ENCODE measurements at places on chromosomes 2 and 18. TPM values are rescaled to one million over a fixed set of nuclear protein-coding genes. Genes with fewer than 3 reads are reported as not detected.

Gene FHOD3
- total RNA-seq: 317 TPM

Gene FTCDNL1
- 3.3 TPM for total RNA-seq

Gene TMX3
- total RNA-seq: 23.0 TPM

Gene TEX44
- total RNA-seq: not detected

Gene CFAP53
- total RNA-seq: 0.11 TPM

Gene NEB
- 1.5 TPM for total RNA-seq

Gene GTF2A1L
- total RNA-seq: not detected

Gene TMEM185B
- total RNA-seq: 21.1 TPM

Gene AQP12B
- not detected for total RNA-seq

GRCh38 chr2:6780765-6781274, 84.9 kb downstream of the CMPK2 start:
- DNase-seq: peak; percentile 75

DNA sequence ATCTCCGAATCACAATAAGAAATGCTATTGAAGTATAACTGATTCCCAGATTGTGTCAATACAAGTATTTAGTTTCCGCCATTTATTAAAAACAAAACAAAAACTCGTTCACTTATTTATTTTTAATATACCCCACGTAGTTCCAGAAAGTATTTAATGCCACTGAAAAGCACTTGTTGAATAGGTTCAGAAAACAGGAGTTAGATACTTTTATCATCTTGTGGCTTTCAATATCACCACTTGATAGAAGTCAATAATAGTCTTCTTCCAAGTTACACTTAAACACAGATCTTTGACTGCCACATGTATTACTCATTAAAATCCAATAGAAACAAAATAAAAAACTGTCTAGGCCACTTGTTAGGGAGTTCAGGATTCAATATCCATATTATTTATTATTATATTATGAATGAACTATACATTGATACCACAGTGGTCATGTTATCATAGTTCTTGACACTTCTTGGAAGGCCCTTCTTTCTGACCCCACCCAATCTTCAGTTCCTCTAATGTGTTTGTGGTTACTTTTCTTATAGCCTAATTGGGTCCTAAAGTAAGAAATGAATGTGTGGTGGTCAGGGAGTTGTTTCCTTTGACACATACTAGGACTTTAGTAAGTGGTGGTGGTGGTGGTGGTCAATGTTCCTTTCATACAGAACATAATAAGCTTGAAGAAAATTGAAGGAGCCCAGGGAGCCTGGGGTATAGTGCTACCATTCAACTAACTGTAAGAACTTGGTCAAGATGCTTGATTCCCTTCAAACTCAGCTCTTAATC, 221.3 kb upstream of the ITGA4 start:
- DNase-seq: no peak

GRCh38 chr2:65932571-65932970, 500.2 kb upstream of the SPRED2 start:
- DNase-seq: no peak

- DNase-seq: no peak
Measured at GRCh38 chr2:85073033-85073432, 60.2 kb upstream of the TCF7L1 start.

- no peak for DNase-seq
Measured at GRCh38 chr18:46705521-46705920, 48.5 kb upstream of the LOXHD1 start.

- no peak for DNase-seq
Measured at GRCh38 chr2:46310446-46310845, 13.2 kb downstream of the EPAS1 start.

- no peak for DNase-seq
Measured at GRCh38 chr2:85131116-85131515, 2.1 kb upstream of the TCF7L1 start.

GRCh38 chr2:67436221-67436620, 39.1 kb downstream of the ETAA1 start:
- no peak for DNase-seq

GRCh38 chr2:65554765-65555591, 122.6 kb upstream of the SPRED2 start:
- no peak for DNase-seq

DNA sequence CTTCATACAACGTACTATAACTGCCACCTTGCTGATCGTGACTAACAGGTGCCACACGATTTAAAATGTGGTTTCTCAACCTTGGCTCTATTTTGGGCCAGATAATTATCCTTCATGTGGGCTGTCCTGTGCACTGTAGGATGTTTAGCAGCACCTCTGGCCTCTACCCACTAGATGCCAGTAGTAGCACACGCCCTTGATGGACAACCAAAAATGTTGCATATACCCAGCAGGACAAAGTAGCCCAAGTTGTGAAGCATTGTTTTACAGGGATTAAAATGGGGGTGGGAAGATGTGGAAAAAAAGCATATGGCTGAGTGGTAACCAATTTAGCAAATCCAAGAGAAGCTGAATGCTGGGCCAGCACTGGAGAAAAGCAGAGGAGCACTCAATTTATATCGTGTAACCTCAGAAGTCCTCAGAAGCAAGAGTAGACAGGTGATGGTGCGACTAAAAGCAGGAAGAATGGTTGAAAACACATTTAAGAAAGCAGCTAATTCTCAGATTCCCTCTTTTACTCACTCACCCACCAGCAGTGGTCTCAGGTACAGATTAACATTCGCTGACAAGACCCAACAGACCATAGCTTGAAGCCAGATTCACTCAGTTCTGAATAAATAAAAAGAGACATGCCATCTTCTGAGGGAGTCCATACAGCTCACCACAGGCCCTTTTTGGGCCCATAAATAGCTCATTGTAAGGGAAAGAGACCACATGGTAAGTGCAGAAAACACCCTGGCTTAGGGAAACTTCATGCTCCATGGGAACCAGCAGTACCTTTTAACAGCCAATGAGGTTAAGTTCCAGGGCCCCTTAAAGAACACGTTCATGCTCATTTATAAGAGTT, 50.6 kb downstream of the RAPH1 start:
- no peak for DNase-seq

- DNase-seq: no peak
Measured at GRCh38 chr2:30733876-30734520, 73.2 kb downstream of the CAPN13 start.

GRCh38 chr2:4900242-4900641, 791.9 kb upstream of the SOX11 start:
- no peak for DNase-seq

DNA sequence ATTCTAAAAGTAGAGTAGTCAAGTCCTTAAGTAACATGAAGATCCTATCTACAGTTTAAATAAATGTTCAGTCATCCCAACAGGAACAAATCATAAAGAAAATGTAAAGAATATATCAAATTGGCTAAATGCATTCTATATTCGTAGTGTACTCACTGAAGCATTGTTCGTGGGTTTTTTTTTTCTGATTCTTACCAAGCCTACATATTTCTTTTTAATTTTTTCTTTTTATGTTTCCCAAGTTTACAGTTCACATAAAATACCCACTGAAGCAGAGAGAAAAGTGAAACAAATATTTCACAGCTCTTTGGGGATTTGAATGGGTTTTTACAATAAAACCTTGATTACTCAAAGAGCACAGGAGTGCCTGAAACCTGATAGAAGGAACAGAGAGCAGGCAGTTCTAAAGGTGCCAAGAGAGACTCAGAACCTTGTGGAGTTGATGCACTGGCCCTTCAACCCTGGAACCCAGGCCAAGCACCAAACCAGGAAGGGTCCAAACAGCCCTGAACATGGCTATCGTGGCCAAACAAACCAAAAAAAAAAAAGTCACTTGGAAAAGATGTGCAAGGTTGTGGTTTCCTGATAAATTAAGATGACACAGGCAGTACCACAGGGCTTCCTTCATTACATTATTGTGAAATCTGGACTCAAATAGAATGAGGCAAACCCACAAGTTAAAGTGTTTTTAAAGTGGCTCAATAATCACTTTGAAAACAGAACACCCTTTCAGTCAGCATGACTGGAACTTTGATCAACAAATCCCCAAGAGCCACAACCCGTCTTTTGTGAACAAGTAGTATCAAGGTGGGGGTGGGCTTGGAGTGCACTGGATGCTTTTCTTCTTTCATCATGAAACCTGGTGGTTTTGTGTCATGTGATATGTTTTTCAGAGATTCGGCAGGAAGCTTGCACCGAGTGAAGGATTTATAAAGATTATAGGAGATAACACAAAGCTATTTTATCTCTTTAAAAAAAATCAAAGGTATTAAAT, 245.0 kb upstream of the FN1 start:
- DNase-seq: no peak

GRCh38 chr2:28098501-28099225, 208.1 kb downstream of the BABAM2 start:
- DNase-seq: no peak

- no peak for DNase-seq
Measured at GRCh38 chr18:23921716-23922285, 92.8 kb upstream of the TTC39C start.

DNA sequence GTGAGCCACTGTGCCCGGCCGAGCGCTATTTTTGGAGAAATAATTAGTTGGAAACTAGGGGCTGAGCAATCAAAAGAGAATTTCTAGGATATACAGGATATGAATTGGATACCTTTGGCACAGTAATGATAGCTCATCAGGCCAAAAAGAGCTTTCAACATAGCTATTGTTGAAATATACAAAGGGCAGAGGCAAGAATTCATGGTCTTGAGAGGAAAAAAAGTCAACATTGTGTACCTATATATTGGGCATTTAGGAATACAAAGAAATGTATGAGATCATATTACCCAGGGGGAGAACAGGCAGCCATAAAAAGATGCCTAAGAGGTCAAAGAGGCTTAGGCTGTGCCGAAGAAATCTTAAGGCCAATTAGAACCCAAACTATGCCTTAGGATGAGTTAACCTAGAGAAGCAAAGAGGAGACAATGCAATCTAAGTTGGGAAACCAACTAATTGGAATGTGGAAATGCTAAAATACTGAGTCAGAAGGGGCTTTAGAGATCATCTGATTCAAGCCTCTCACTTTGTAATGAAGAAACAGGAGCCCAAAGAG, 99.0 kb downstream of the RBBP8 start:
- DNase-seq: no peak

- DNase-seq: no peak
Measured at GRCh38 chr2:144020047-144020446, 499.9 kb downstream of the ZEB2 start.

DNA sequence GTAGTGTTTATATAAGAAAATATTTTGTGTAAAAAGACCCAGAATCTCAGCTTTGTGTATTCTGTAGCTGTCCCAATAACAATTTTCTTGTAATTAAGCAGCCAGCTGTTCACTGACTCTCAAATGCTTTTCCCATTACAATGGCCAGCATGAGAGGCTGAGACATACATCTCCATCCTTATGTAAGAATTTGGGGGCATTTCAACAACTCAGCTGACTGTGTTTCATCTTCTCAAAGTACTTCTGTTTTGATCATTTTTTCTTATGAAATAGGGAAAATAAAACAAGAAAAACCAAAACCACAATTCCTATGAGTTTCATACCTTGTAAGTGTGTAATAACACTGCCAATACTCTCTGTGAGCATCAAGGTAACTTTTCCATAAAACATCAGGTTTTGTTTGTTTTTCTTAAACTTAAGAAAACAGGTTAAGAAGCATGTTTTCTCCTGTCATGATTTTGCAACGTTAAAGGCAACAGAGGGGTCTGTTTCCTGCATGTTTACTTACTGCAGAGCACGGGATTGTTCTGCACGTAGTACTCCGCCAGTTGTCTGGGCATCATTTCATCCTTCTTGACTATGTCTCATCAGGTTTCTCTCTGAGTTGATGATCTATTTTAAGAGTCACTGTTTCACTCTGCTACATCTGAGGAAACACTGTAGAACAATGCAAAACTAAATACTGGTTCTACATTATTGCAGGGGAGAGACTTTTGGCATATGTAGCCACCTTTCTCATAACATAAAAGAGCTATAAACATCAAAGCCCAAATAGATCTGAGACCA, 62.9 kb upstream of the CYRIA start:
- no peak for DNase-seq

GRCh38 chr2:233209117-233209532, 42.3 kb upstream of the ATG16L1 start:
- no peak for DNase-seq

- no peak for DNase-seq
Measured at GRCh38 chr18:60915160-60915559, 418.1 kb upstream of the CDH20 start.

DNA sequence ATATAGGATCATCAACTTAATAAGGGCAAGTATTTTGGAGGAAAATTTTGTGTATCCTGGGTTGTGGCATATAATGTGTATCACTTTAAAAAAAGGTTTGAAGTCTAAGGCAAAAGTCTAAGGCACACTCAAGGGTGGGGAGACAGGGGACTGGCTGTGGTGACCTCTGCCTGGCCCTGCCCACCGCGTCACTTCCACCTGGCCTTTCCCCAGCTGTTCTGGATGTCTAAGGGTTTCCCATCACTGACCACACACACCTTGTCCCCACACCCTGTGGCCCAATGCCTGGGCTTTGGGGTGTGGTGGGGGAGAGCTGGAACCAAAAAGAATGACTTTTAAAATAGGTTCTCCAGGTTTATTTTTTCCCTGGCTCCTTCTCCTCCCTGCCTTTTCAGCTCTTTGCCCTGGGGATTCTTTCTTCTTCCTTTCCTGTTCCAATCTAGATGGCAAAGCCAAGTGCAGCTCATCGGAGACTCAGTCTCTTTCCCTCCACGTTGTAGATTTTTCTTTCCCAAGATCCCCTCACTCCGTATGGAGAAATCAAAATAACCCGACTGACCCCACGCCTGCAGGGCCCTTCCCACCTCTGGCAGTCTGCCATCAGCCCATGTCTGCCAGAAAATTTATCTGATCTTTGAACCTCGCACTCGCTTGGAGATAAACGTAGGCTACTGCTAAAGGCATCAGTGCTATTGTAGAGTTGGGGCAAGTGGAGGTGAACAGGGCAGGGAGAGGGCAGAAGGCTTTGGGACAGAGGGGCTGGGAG, 257.2 kb downstream of the DYSF start:
- peak; percentile 13 for DNase-seq

Data from Right ventricle myocardium superior (tissue), 1 donor.